Suprapubic skin (tissue), 4 donors: ENCODE measurements at places on chromosomes 4 and X.

GRCh38 chr4:176875446-176875930 lies 82.8 kb upstream of the VEGFC start:
- DNase-seq: no peak
- no peak overlapping the region for H3K27ac ChIP-seq
- H3K27me3 ChIP-seq: no peaks in the 10 kb centered on the region
- no peaks in the 10 kb centered on the region for H3K36me3 ChIP-seq

DNA sequence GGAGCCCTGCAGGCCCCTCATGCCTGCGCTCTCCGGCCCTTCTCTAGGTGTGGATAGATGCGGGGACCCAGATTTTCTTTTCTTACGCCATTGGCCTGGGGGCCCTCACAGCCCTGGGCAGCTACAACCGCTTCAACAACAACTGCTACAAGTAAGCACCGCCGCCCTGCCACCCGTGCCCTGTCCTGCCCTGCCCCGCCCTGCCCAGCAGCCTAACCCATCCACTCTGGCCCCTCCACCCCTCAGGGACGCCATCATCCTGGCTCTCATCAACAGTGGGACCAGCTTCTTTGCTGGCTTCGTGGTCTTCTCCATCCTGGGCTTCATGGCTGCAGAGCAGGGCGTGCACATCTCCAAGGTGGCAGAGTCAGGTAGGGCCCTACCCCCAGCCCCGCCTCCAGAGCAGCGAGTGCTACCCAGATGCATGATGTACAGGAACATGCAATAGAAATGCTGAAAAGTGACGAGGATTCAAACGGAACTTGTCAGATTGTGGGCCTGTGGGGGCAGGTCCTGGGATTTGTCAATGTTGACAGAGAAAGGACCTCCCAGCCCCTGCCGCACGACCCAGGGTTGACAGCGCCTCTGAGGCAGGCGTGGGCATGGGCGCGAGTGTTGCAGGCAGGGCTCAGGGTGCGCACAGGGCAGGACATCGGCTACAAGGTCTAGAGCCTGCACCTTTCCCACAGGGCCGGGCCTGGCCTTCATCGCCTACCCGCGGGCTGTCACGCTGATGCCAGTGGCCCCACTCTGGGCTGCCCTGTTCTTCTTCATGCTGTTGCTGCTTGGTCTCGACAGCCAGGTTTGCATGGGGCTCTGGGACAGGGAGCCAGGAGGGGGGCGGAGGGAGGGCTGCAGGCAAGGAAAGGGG lies 5.7 kb downstream of the SLC6A8 start:
- H3K36me3 ChIP-seq: peaks cover 6% of the 10 kb centered on the region
- DNase-seq: no peak
- H3K4me3 ChIP-seq: no peak overlapping the region
- H3K4me1 ChIP-seq: peaks cover 13% of the 10 kb centered on the region
- H3K27me3 ChIP-seq: no peaks in the 10 kb centered on the region
- no peak overlapping the region for H3K27ac ChIP-seq

- no peaks in the 10 kb centered on the region for H3K27me3 ChIP-seq
- no peaks in the 10 kb centered on the region for H3K4me1 ChIP-seq
- H3K4me3 ChIP-seq: no peak overlapping the region
- no peaks in the 10 kb centered on the region for H3K36me3 ChIP-seq
- no peak overlapping the region for H3K27ac ChIP-seq
These were observed 2352.3 kb downstream of the PCDH7 start for GRCh38 chr4:33072298-33073089.

GRCh38 chrX:20056704-20057103 lies 60.0 kb downstream of the MAP7D2 start:
- H3K4me1 ChIP-seq: no peaks in the 10 kb centered on the region
- no peak overlapping the region for H3K27ac ChIP-seq
- no peaks in the 10 kb centered on the region for H3K27me3 ChIP-seq

- no peak overlapping the region for H3K27ac ChIP-seq
- H3K27me3 ChIP-seq: no peaks in the 10 kb centered on the region
These were observed 2375.8 kb upstream of the TENM3 start for GRCh38 chr4:179867300-179867878.

DNA sequence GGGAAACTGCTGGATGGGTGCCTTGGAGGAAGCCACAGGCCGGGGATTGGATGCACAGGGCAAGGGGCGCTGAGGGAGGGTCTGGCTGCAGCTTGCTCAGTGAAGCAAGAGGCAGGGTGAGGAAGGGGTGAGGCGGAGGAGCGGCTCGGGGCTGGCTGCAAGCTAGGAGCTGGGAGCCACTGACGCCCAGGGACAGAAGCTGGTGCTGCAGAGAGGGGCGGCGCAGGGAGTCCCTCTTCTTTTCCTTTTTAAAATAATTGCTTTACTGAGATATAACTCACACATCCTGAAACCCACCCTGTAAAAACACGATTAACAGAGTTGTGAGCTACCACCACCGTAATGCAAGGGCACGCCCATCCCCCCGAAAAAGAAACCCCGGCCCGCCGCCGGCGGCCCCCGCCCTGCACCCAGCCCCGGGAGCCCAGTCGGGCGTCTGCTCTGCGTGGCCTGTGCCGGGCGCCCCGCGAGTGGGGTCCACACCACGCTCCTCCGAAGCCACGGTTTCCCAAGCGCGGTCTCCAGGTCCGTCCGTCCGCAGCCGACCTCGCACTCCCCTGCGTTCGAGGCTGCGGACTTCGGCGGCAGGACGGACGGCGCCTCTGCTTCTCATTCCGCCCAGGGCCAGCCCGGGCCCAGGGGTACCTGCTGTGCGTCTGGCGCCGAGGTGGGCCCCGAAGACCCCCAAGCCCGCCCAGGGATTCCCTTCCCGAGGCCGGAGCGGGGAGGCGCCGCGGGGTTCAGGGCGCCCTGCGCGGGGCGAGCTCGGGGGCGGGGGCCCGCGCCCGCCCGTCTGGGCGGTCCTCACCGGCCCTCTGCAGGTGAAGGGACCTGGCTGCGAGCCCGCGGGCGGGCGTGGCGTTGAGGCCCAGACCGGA lies 866 bp upstream of the UVSSA start:
- no peak for DNase-seq
- no peaks in the 10 kb centered on the region for H3K27me3 ChIP-seq
- peaks cover 37% of the 10 kb centered on the region for H3K4me1 ChIP-seq
- H3K4me3 ChIP-seq: peak overlapping the region; percentile 77
- peaks cover 16% of the 10 kb centered on the region for H3K36me3 ChIP-seq

GRCh38 chr4:174314770-174315169 lies 31.1 kb downstream of the CEP44 start:
- no peaks in the 10 kb centered on the region for H3K4me1 ChIP-seq
- DNase-seq: no peak
- no peak overlapping the region for H3K4me3 ChIP-seq
- H3K27me3 ChIP-seq: no peaks in the 10 kb centered on the region
- H3K36me3 ChIP-seq: peaks cover 39% of the 10 kb centered on the region

- H3K27ac ChIP-seq: no peak overlapping the region
- H3K4me1 ChIP-seq: peaks cover 7% of the 10 kb centered on the region
- no peaks in the 10 kb centered on the region for H3K36me3 ChIP-seq
- DNase-seq: no peak
- H3K4me3 ChIP-seq: no peak overlapping the region
These were observed 2.3 kb downstream of the FRMPD3 start for GRCh38 chrX:107451731-107452130.

GRCh38 chr4:107997794-107998193 lies 8.1 kb downstream of the HADH start:
- H3K27ac ChIP-seq: peak overlapping the region; percentile 62
- peaks cover 23% of the 10 kb centered on the region for H3K4me1 ChIP-seq
- H3K27me3 ChIP-seq: no peaks in the 10 kb centered on the region
- H3K4me3 ChIP-seq: no peak overlapping the region

DNA sequence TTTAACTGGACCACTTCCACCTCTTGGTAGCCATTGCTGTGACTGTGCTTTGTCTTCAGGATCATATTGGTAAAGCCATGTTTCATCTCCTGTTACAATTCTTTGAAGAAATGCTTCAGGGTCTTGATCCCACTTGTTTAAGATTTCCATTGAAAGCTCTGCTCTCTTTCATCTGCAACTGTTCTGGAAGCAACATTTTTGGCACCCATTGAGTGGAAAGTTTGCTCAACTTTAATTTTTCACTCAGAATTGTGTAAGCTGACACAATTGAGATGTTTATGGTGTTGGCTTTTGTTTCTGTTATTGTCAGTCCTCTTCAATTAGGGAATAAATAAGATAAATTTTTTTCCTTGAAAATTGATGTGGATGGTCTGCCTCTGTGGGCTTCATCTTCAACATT lies 237.4 kb downstream of the MAPK10 start:
- no peaks in the 10 kb centered on the region for H3K4me1 ChIP-seq
- no peak for DNase-seq
- H3K4me3 ChIP-seq: no peak overlapping the region
- H3K27ac ChIP-seq: no peak overlapping the region
- no peaks in the 10 kb centered on the region for H3K36me3 ChIP-seq
- H3K27me3 ChIP-seq: no peaks in the 10 kb centered on the region

GRCh38 chr4:41358647-41359421 lies 102.1 kb downstream of the UCHL1 start:
- H3K27me3 ChIP-seq: no peaks in the 10 kb centered on the region
- H3K4me1 ChIP-seq: peaks cover 36% of the 10 kb centered on the region
- DNase-seq: no peak
- no peaks in the 10 kb centered on the region for H3K36me3 ChIP-seq

DNA sequence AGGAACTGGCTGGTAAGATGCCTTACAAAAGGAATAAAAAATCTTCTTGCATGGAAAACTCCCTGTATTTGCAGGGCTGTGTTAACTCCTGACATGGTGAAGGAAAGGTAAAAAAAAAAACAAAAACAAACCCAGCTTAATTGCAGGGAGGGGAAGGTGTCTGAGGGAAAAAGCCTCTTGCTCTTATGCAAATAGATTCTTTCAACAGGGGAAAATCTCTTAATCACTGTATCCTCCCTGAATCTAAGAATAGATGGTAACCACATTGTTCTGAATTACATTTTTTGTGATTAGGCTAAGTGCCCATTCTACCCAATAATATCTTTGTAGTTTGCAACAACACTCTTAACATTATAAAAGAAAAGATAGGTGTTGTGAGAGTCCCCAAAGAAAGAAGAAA lies 172.6 kb downstream of the RBM46 start:
- no peak for DNase-seq
- H3K36me3 ChIP-seq: no peaks in the 10 kb centered on the region
- no peaks in the 10 kb centered on the region for H3K4me1 ChIP-seq
- no peaks in the 10 kb centered on the region for H3K27me3 ChIP-seq

GRCh38 chr4:186105647-186106321 lies 1.3 kb downstream of the FAM149A start:
- H3K36me3 ChIP-seq: no peaks in the 10 kb centered on the region
- H3K27me3 ChIP-seq: peaks cover 8% of the 10 kb centered on the region
- no peak overlapping the region for H3K27ac ChIP-seq
- H3K4me3 ChIP-seq: peak overlapping the region; percentile 65

DNA sequence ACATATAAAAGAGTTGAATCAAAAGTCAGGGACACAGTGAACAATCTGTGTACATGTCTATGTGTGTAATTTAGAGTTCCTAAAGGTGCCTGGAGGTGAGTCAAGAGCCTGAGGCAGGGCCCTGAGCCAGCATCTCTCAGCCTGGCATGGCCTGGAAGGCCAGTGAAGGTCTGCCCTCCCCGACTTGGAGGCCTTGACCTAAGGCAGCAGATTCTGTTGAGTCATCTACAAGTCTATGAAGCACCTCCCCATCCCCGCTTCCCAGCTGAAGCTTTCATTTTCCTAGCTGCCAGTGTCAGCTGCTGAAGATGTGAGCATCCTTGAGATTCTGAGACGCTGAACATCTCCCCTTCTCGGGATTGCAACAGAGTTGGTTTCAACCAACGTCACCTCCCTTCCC lies 583.9 kb downstream of the BCOR start:
- no peaks in the 10 kb centered on the region for H3K27me3 ChIP-seq
- no peaks in the 10 kb centered on the region for H3K36me3 ChIP-seq
- H3K4me3 ChIP-seq: no peak overlapping the region
- DNase-seq: no peak
- no peak overlapping the region for H3K27ac ChIP-seq

- DNase-seq: peak; percentile 84
- no peaks in the 10 kb centered on the region for H3K27me3 ChIP-seq
- H3K4me3 ChIP-seq: peak overlapping the region; percentile 86
- peak overlapping the region; percentile 92 for H3K27ac ChIP-seq
These were observed 16.8 kb downstream of the PTTG2 start for GRCh38 chr4:37976991-37977470.

DNA sequence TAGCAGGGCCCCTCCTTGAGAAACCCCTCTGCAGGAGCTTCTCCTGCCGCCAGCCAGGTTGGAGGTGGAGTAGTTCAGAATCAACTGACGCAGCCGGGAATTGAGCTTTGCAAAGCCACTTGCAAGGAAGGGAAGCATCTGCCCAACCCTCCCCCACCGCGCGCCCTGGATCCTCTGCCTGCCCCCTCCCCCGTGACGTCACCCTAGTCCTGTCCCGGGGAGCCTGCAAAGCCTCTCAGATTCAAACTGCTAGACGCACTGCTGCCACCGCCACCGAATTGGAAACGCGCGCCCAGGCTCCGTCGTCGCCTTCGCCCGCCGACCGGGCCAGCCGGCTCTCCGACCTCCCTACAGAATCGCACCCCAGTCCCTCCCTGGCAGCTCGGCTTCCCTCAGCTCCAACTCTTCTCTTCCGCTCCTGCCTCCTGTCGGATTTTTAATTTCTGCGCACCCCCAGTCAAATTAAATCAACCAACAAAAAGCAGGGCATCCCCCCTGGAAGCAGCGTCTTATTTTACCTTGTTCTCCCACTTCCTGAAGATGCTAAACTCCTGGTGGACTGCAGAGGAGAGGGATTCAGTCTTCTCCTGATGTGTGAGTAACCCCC lies 3.8 kb downstream of the SLITRK2 start:
- no peaks in the 10 kb centered on the region for H3K36me3 ChIP-seq
- H3K27me3 ChIP-seq: peaks cover 13% of the 10 kb centered on the region
- H3K4me3 ChIP-seq: peak overlapping the region; percentile 5
- H3K27ac ChIP-seq: no peak overlapping the region

DNA sequence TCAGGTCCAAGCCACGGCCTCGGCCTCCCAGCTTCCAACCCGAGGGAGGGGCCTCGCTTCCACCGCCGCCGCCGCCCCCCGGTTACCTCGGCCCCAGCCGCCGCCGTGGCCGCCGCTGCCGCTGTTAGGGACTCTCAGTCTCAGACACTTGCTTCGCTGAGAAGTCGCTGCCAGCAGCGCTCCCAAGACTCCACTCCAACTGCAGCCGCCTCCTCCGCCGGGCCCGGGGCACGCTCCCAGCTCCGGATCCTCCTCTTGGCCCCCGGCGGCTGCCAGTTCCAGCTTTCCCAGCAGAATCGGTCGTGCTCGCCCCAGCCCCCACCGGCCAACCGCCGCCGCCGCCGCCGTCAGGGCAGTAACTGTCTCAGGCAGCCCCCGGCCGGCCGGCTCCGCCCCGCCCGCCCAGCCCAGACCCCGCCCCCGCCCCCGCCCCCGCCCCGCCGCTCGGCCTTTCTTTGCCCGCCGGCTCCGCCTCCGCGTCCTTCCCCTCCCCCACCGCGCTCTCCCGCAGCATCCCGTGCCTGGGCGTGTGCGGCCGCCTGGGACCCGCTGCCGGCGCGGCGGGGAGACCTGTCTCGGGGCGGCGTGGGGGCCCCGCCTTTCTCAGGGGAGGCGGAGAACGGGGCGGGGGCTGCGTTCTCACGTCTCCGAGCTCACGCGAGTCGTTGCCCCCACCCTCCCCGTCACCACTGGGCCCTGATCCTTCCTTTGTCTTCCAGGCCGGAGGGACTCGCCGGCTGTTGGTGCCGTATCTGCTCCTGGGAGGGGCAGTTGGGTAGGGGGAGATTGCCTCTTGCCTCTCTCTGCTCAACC lies at the start of gene ANKRD50:
Gene ANKRD50 (minus strand): TSS at position 361 of the 813 bp plus-strand sequence. CDS start 2,221 bp downstream, outside the sequence.
- H3K27me3 ChIP-seq: no peaks in the 10 kb centered on the region
- peak within 1 kb of the TSS; percentile 89 for H3K4me3 ChIP-seq
- H3K4me1 ChIP-seq: peaks cover 36% of the 10 kb centered on the region
- DNase-seq: peak; percentile 94
- peak within 1 kb of the TSS; percentile 96 for H3K27ac ChIP-seq
- H3K36me3 ChIP-seq: no peaks in the 10 kb centered on the region

GRCh38 chr4:90240333-90240732 lies 113.1 kb downstream of the CCSER1 start:
- H3K27ac ChIP-seq: no peak overlapping the region
- no peak for DNase-seq
- H3K4me1 ChIP-seq: no peaks in the 10 kb centered on the region
- no peaks in the 10 kb centered on the region for H3K36me3 ChIP-seq
